ENCODE measurements at places on chromosomes 16 and 17. TPM values are rescaled to one million over a fixed set of nuclear protein-coding genes. Genes with fewer than 3 reads are reported as not detected.
A peak's percentile ranks its signal among the peaks of the same experiment; 100 is the strongest.

DNA sequence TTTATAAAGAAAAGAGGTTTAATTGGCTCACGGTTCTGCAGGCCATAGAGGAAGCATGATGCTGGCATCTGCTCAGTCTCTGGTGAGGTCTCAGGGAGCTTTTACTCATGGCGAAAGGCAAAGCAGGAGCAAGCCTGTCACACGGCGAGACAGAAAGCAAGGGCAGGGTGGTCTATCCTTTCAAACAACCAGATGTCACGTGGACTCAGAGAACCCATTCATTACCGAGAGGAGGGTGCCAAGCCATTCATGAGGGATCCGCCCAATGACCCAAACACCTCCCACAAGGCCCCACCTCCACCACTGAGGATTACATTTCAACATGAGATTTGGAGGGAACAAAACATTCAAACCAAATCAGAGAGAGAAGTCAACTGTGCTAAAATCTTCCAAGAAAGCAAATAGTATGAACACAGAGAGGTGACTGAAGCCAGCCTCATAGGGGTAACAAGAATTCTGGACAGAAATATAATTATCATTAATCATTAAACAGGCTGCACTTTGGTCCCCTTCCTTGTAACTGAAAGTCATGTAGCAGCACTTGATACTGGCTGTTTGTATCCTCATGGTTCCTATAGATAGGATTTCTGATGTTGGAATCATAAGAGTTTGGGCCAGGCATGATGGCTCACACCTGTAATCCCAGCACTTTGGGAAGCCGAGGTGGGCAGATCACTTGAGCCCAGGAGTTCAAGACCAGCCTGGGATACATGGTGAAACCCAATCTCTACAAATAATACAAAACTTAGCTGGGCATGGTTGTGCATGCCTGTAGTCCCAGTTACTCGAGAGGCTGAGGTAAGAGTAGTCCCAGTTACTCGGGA is 52.5 kb upstream of the B4GALNT2 start:
- DNase-seq = no peak

DNA sequence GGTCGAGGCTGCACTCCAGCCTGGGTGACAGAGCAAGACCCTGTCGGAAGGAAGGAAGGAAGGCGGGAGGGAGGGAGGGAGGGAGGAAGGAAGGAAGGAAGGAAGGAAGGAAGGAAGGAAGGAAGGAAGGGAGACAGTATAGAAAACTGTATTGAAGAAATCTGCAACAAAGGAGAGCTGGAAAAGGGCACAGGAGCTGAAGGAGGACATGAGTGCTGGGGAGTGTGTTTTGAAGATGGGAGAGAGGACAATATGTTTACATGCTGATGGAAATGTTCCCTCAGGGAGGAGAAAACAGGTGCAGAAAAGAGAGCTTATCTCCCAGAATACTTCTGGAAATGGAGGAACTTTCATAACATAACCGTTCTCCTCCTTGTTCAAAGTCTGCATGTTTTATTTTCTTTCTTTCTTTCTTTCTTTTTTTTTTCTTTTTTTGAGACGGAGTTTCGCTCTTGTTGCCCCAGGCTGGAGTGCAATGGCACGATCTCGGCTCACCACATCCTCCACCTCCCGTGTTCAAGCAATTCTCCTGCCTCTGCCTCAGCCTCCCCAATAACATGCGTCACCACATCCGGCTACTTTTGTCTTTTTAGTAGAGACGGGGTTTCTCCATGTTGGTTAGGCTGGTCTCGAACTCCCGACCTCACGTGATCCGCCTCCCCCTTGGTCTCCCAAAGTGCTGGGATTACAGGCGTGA is 2.7 kb upstream of the HAP1 start:
- no peak for DNase-seq

DNA sequence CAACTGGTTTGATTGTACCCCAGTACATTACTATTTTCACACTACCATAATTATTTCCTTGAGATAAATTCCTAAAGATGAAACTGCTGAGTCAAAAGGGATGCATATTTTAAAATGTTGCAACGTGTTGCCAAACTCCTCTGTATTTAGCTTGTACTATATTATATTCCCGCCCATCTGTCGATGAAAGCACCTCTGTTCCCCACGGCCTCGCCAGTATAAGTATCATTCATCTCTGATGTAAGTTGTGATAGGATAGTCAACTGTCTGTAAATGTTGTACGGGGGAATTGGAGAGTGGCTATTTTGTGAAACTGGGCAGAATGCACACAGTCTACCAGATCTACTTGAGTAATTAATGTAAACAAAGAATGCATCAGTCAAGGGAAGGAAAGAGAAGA is 47.7 kb upstream of the TNRC6A start:
- no peak for DNase-seq

DNA sequence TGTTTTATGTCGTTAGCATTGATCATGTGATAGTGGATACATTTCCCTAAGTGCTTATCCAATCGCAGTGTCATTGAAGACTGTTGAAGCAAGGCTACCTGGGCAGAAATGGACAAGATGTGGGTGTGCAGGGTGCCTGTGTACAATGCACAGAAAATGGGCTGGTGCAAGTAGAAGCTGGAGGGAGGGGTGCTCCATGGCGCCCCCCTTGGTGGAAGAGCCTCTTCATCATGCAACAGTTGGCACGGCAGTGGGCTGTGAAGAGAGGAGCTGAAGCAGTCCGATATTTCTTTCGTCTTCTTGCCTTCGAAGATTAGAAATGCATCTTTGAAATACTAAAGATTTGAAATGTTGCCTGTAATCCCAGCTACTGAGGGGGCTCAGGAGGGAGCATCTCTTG is 100.5 kb downstream of the PLCG2 start:
- DNase-seq = no peak

TGFB1I1 gene
- polyA plus RNA-seq = 91.7 TPM

DNA sequence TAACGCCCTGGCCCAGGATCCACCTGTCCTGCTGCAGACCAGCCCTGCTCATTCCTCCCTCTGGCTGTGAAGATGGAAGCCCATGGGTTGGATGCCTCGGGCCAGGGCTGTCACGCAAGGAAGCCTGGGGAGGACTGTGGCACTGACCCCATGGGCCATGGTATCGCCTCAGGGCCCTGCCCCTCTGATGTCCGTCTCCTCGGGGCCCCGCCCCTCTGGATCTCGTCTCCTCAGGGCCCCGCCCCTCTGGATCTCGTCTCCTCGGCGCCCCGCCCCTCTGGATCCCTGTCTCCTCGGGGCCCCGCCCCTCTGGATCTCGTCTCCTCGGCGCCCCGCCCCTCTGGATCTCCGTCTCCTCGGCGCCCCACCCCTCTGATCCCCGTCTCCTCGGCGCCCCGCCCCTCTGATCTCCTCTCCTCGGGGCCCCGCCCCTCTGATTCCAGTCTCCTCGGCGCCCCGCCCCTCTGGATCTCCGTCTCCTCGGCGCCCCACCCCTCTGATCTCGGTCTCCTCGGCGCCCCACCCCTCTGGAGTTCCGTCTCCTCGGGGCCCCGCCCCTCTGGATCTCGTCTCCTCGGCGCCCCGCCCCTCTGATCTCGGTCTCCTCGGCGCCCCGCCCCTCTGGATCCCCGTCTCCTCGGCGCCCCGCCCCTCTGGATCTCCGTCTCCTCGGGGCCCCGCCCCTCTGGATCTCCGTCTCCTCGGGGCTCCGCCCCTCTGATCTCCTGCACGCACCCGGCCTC is 24.0 kb downstream of the METRNL start:
- DNase-seq = no peak

NEURL4 gene
- polyA plus RNA-seq = 18.7 TPM

GRCh38 chr16:82776470-82777146 is 149.8 kb downstream of the CDH13 start:
- no peak for DNase-seq

GRCh38 chr16:77328274-77328673 is 106.6 kb downstream of the ADAMTS18 start:
- peak; percentile 26 for DNase-seq

GRCh38 chr16:17369421-17370222 is 101.1 kb downstream of the XYLT1 start:
- no peak for DNase-seq

HSD17B2 gene
- 0.44 TPM for polyA plus RNA-seq

TVP23C gene
- 9.8 TPM for polyA plus RNA-seq

- DNase-seq = no peak
Measured at GRCh38 chr17:7263801-7264078, 1.5 kb upstream of the CLDN7 start.

DNA sequence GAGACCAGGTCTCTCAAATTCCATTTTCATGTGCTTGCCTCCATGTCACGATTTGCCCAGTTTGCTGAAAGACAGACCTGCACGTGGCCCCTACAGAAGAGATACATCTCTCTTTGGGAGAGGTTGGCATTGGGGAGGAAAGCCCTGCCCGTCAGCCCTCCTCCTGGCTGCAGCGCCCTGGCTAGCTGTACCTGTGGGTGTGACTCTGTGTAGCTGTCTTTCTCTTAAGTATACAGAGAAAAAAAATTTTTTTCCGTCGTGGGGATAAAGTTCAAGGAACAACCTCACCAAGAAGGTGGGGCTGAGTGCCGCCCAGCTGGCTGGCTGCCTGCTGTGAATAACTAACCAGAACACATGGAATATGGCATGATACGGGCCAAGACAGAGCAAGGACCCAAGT is 26.5 kb downstream of the TMEM98 start:
- no peak for DNase-seq

DNA sequence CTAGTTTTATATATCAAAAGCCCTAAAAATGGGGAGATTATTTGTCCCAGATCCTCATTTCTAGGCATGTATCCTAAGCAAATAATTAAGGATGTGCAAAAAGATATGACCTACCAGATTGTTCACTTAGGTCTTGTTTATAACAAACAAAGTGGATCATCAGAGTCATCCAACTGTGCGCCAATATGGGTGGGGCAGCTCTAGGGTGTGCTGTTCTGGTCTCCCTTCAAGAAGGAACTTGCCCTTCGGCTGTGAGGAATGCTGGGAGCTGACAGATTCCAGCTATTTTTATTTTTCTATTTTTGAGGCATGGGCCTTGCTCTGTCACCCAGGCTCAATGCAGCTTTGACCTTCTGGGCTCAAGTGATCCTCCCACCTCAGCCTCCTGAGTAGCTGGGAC is 13.8 kb downstream of the CHP2 start:
- DNase-seq = no peak

DNA sequence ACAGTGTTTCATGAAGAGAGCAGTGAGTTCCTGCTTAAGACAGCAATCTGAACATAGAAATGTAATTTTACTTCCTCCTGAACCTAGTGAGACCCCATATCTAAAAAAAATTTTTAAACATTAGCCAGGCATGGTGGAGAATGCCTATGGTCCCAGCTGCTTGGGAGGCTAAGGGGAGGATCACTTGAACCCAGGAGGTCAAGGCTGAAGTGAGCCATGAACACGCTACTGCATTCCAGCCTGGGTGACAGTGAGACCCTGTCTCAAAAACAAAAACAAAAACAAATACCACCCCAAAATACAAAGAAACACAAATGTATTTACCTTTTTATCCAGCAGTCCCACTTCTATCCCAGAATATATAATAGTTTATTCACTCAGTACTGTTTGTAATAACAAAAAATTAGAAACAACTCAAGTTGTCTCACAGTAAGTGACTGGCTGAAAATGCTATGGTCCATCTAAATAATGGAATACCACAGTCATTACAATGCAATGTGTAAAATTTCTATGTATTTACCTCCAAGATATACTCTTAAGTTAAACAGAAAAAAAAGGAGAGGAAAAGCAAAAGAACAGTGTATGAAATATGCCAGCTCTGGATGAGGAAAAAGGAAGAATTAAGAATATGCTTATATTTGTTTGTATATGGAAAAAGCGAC is 16.3 kb downstream of the CFDP1 start:
- DNase-seq = no peak

CDC6 gene
- polyA plus RNA-seq = 20.2 TPM

SLX1B gene
- 2.2 TPM for polyA plus RNA-seq

- DNase-seq = no peak
Measured at GRCh38 chr16:86923656-86924055, 345.3 kb downstream of the FOXL1 start.

TMIGD1 gene
- polyA plus RNA-seq = not detected

GRCh38 chr16:57208926-57209325 is 22.8 kb downstream of the RSPRY1 start:
- DNase-seq = no peak

AOC2 gene
- polyA plus RNA-seq = 0.98 TPM

GRCh38 chr17:52383493-52384100 is 225.1 kb upstream of the CA10 start:
- DNase-seq = peak; percentile 61

- no peak for DNase-seq
Measured at GRCh38 chr17:70217571-70217970, 48.2 kb downstream of the KCNJ2 start.

TAC4 gene
- polyA plus RNA-seq = 2.0 TPM

- DNase-seq = no peak
Measured at GRCh38 chr17:77563439-77564102, 394.9 kb upstream of the TNRC6C start.

GRCh38 chr16:57512296-57513001 is 23.9 kb downstream of the CCDC102A start:
- DNase-seq = no peak

DNA sequence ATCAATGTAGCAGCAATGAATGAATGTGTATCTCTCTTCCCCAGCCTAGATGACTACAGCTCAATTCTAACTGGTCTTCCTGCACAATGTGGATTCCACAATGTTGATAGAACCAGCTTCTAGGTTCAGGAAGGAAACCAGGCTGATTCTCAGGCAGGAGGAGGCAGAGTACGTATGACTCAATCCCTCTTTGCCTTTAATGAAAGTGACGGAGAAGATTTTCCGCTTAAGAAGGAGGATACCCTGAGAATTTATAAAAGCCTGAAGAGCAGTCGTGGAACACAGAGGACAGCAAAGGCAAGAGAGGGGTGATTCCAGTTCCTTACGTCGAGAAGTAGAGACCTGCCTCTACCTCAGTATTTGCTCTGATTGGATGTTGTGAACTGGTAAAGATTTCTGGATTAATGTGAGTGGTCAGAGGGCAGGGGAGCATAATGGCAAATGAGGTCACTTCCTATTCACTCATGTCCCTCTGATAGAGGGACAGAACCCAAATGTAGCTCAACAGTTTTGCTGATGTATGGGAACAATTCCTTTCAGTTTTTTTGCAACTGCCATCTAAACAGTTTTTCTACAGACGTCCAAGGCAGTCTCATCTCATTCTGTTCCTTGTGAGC is 15.0 kb upstream of the SLC16A11 start:
- DNase-seq = no peak

PTX4 gene
- polyA plus RNA-seq = 1.5 TPM

DNA sequence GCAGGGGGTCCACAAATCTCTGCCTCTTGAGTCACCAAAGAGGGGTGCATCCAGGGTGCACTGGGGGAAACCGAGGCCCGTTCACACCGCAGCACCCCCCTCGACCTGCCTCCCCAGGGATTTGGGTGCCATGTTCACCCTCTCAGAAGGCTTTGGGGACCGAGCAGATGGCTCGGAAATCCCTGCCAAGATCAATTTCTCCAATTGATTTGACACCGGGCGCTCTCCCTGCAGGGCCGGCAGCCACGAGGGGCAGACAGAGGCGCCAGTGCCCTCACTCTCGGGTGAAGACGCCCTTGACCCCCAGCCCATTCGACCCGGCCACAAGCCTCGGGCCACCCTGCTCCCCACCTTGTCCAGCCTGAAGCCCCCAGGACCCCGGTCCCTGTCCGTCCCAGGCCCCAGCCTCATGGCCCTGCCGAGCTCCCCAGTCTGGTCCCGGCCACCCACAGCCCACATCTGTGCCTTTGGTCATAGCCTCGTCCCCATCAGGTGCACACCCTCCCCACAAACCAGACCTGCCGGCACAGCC is 9.3 kb downstream of the SSTR5 start:
- no peak for DNase-seq

GRCh38 chr17:21190078-21190477 is 23.9 kb downstream of the TMEM11 start:
- DNase-seq = no peak

- no peak for DNase-seq
Measured at GRCh38 chr16:88970050-88970449, 7.0 kb downstream of the CBFA2T3 start.

TBC1D3K gene
- polyA plus RNA-seq = not detected

GRCh38 chr16:35732046-35732810 is 2272.8 kb downstream of the TP53TG3F start:
- DNase-seq = no peak

All from muscle of back (tissue), 13 donors.